ENCODE measurements at places on chromosomes 16 and 17.

DNA sequence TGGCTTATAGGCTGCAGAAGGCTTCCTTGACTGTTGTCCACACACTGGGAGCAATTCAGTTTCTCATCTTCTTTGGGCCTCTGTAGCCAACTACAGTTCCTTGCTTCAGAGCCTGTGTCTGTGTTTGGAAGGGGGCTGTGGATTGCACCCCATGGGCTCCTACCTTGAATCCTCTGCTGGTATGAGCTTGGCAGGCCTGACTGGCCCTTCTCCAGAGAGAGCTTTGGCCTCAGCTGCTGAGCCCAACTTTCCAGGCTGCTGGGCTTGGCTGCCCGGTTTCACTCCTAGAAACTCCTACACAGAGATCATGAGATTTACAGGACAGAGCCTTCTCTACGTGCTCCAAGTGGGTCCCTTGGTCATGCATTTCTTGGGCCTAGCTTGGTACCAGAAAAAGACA is 354.4 kb downstream of the SNX29 start:
- no peak for DNase-seq

- no peak for DNase-seq
Observed at GRCh38 chr17:77489239-77489892, 348.6 kb downstream of the SEC14L1 start.

DNA sequence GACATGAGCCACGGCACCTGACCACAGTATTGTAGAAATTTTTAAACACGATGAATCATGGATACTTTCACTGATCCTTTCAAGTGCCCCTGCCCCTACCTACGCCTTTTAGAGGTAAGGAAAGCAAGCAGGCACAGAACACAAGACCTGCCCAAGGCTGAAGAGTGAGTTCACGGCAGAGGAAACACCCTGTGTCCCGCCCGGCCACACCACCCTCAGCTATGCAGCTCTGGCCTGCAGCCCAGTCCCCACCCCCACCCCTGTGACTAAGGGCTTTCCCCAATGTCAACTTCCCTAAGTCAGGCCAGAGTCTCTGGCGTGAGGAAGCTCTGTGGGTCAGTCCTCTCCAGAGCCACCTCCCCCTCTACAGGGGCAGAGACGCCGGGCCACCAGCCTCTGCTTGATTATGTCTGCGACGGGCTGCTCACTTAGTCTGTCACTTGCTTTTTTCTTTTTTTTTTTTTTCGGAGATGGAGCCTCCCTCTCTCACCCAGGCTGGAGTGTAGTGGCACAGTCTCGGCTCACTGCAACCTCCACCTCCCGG is 8.4 kb downstream of the SLC16A5 start:
- DNase-seq = no peak

DNA sequence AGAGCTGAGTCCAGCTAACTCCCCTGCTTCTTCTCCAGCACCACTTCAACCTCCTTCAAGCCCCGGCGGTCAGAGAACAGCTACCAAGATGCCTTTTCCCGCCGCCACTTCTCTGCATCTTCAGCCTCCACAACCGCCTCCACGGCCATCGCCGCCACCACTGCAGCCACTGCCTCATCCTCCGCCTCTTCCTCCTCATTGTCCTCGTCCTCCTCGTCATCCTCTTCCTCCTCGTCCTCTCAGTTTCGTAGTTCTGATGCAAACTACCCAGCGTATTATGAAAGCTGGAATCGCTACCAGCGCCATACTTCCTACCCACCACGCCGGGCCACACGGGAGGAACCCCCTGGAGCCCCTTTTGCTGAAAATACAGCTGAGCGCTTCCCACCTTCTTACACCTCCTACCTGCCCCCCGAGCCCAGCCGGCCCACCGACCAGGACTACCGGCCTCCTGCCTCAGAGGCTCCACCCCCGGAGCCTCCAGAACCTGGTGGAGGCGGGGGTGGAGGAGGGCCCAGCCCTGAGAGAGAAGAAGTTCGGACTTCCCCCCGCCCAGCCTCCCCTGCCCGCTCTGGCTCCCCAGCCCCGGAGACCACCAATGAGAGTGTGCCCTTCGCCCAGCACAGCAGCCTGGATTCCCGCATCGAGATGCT is 7.1 kb downstream of the SETD1A start:
- DNase-seq = no peak

DNA sequence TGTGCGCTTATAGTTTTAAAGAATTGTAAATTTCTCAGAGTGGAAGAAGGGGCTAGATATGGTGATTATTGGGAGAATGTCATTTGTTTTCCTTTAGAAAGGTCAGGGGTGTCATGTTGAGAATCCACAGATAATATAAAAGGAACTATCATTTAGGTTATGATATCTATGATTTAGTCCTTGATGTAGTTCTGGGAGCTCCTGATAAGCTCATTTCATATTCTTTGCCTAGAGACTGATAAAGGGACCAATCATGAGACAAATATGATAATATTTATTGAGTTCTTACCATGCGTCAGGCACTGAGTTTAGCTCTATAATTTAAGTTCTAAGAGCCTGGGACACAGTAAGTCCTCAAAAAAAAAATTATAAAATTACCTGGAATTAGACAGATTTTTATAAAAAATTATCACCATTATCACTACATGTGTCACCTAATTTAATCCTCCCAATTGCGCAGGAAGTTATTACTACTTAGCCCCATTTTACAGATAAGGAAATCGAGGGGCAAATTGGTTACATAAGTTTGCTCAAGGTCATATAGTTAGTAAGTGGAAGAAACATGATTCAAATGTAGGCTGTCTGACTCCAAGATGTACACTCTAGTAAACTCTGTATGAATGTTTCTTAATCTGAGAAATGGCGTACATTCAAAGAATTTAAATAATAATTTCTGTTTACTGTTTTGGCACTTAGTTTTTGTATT is 2.5 kb downstream of the AATF start:
- DNase-seq = no peak
